HL-60 (cell line): ENCODE measurements at places on chromosomes 1 and 21.

DNA sequence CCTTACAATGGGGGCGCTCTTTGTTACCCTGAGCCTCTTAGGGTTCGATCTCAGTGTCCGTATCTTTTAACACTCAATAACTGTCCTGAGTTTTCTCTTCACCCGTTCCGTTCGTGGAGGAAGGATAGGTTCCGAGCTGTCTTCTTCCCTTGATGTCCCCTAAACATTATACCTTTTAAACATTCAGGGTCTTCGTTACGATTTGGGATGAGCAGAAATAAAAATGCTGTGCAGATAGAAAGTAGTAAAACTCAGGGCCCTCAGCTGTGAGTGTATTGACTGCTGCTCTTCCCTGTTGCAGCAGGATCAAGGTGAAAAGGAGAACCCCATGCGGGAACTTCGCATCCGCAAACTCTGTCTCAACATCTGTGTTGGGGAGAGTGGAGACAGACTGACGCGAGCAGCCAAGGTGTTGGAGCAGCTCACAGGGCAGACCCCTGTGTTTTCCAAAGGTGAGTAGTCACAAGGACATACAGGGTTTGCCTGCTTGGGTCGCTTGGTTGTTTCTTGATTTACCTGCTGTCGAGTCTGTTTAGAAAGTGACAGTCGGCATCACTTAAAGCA, 784 bp downstream of the RPL11 start:
- no peak for DNase-seq

- no peak for DNase-seq
Measured at GRCh38 chr1:184851822-184852746, 97.4 kb upstream of the EDEM3 start.

- no peak for DNase-seq
Measured at GRCh38 chr1:197063212-197063611, 3.8 kb downstream of the F13B start.

- no peak for DNase-seq
Measured at GRCh38 chr1:202282025-202282371, 59.7 kb downstream of the UBE2T start.

DNA sequence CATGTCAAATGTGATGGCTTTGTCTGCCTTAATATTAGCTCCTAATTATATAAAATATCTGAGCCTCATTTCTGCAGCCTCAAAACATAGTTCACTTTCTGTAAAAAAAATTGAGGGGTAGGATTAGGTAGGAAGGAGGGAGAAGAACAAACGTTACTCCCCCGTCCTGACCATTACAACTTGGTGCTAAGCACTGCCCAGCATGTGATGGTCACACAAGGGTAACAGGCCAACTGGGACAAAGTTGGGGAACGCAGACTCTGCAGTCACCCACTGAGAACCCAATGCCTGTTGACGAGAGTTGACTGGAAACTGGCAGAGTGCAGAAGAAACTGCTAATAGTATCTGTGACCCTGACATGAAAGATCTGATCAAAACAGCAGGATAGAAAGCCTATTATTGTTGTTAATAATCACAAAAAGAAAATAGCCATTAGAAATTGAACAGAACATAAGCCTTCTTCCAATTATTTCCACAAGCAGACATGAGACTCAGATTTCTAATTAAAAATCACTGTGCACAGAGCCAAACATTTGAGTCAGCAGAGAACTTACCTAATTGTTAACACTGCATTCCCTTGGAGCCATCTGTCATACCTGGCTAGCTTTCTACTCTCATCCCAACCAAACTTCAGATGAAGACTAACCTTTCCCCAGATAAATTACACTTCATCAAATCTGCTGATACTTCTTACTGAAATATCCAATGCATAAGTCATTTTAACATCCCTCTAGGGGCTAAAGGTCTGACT, 5.5 kb downstream of the SORT1 start:
- no peak for DNase-seq

GRCh38 chr1:183590244-183591191, at the start of gene NCF2:
NCF2 (minus strand) TSS chr1:183590459; CDS start chr1:183590329, 130 bp downstream.
- DNase-seq, result peak; percentile 95

DNA sequence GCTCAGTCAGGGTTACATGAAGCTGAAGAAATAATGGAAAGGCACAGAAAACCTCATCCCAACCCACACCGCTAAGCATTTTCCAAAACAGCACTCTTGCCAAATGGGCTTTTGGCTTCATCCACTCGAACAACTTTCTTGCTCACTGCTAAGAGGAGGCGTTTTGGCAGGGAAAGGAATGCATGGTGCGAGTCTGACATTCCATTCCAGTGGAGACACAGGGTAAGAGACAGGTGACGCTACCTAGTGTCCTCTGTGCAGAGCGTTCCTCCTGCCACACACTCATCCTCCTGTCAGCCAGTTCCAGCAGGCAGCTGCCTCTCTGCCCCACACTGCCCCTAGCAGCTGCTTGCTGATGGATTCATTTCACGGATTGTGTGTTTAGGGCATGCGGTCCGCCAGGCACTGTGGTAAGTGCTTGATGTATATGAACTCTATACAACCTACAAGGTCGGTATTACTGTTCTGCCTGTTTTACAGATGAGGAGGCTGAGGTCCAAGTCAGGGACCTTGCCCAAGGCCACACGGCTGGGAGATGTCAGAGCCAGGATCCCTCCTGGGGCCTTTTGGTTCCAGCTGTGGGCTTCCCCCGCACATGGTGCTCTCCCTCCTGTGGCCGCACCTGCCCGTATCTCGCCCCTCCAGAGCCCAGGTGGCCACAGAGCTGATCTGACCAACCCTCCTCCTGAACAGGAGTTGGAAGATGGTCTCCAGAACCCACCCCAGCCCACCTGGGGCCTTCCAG, 25.7 kb upstream of the BACE2 start:
- no peak for DNase-seq

DNA sequence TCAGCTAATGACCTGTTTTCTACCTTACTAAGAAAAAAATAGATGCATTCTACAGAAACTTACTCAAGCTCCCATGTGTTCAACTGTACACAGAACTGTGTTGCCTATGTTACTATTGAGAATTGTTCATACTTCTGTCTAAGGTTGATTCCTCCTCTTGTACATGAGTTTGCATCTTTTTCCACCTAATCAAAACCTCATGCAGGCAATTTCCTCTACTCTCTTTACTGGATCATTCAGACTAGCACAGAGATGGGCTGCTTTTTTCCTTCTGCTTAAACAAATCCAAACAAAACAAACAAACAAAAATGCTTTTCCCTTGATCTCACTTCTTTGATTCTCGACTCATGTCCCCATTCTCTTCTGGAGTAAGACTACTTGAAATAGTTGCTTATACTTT, 58.8 kb upstream of the PTGFR start:
- DNase-seq, result no peak
